Left lung (tissue), 14 donors: ENCODE measurements at places on chromosomes 13 and 19. TPM values are rescaled to one million over a fixed set of nuclear protein-coding genes. Genes with fewer than 3 reads are reported as not detected.

Gene ANGPTL4
- 24.8 TPM for total RNA-seq

Gene BORA
- 4.5 TPM for total RNA-seq

Gene SH2D3A
- total RNA-seq: 27.6 TPM

Gene CGB5
- total RNA-seq: not detected

- H3K4me1 ChIP-seq: peaks cover 33% of the 10 kb centered on the region
- H3K27me3 ChIP-seq: no peaks in the 10 kb centered on the region
- H3K36me3 ChIP-seq: no peaks in the 10 kb centered on the region
- H3K4me3 ChIP-seq: no peak overlapping the region
Measured at GRCh38 chr19:40407714-40408597, 5.2 kb downstream of the PRX start.

GRCh38 chr19:48569814-48570213, 17.8 kb downstream of the SULT2B1 start:
- H3K27me3 ChIP-seq: no peaks in the 10 kb centered on the region
- peaks cover 4% of the 10 kb centered on the region for H3K4me1 ChIP-seq
- no peak overlapping the region for H3K4me3 ChIP-seq
- DNase-seq: no peak

- H3K27ac ChIP-seq: no peak overlapping the region
- H3K36me3 ChIP-seq: no peaks in the 10 kb centered on the region
- no peaks in the 10 kb centered on the region for H3K27me3 ChIP-seq
- no peaks in the 10 kb centered on the region for H3K4me1 ChIP-seq
Measured at GRCh38 chr13:91115776-91116175, 231.7 kb upstream of the MIR17HG start.

- H3K36me3 ChIP-seq: no peaks in the 10 kb centered on the region
- H3K27ac ChIP-seq: no peak overlapping the region
- no peak overlapping the region for H3K4me3 ChIP-seq
- no peak for DNase-seq
Measured at GRCh38 chr13:47303626-47304025, 406.8 kb upstream of the HTR2A start.

DNA sequence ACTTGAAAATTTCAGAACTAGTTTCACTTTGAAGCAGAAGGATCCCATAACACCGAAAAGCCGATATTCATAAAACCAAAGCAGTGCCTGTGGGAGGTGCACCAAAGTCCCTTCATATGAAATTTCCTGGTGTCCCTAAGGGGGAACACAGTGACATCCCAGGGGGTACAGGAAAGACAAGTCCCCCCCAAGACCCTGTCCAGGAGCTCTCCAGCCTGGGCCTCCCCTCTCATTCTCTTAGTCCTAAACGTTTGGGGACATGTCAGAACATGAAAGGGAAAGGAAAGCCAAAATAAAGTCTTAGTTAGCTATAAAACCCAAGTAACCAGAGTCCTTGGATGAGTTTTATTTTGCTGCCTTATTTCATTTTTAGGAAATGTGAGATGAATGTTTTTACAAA, 56.6 kb downstream of the MRPL57 start:
- no peaks in the 10 kb centered on the region for H3K4me1 ChIP-seq
- no peaks in the 10 kb centered on the region for H3K27me3 ChIP-seq
- no peak overlapping the region for H3K4me3 ChIP-seq
- no peak for DNase-seq

DNA sequence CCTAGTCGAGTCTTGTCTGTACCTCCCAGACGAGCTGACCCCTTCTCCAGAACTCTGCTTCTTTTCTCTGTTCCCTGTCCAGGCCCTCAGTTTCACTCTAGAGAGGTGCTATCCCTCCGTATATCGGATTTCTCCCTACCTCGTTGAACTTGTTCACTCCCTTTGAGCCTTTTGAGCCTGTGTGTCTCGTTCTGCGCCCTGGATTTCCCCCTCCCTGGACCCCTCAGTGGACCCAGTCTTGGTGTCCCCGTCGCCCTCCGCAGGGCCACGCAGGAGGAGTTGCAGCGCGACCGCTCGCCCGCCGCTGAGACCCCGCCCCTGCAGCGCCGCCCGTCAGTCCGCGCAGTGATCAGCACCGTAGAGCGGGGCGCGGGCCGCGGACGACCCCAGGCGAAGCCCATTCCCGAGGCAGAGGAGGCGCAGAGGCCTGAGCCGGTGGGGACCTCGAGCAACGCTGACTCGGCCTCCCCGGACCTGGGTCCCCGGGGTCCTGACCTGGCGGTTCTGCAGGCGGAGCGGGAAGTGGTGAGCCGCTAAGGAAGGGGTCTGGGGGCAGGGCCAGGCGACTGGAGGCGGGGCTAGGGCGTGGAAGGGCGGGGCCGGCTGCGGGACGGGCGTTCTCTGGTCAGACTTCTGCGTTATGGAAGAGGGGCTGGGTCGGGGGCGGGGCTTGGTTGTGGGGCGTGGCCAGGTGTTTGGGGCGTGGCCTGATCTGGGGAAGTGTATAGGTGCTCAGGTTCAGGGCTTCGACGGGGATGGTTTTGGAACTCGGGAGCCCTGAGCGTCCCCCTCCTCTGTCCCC, 5.5 kb downstream of the EPS8L1 start:
- H3K4me1 ChIP-seq: peaks cover 33% of the 10 kb centered on the region
- peak; percentile 65 for DNase-seq
- H3K27ac ChIP-seq: no peak overlapping the region

GRCh38 chr13:80496721-80497397, 155.9 kb upstream of the SPRY2 start:
- no peak overlapping the region for H3K4me3 ChIP-seq
- no peaks in the 10 kb centered on the region for H3K27me3 ChIP-seq
- no peak overlapping the region for H3K27ac ChIP-seq
- H3K36me3 ChIP-seq: no peaks in the 10 kb centered on the region
- no peak for DNase-seq

GRCh38 chr19:50729894-50730293, 6.7 kb downstream of the CLEC11A start:
- no peaks in the 10 kb centered on the region for H3K36me3 ChIP-seq
- H3K27me3 ChIP-seq: peaks cover 59% of the 10 kb centered on the region
- no peak overlapping the region for H3K4me3 ChIP-seq
- no peak overlapping the region for H3K27ac ChIP-seq
- DNase-seq: no peak

DNA sequence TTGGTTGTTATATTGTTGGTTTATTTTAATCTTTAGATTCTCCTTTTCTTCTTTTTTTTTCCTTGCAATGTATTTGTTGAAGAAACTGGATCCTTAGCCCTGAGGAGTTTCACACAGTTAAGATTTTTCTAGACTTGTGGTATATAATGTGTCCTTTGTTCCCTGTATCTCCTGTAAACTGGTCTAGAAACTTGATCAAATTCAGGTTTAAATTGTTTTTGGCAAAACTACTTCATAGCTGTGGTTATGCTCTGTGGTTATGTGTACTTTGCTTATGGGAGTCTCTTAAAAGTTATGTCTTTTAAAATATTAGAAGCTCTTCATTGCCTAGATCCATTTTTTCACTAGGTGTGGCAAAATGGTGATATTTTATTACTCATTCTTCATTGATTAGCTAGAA, 3.7 kb upstream of the MTRF1 start:
- H3K27me3 ChIP-seq: no peaks in the 10 kb centered on the region
- no peak overlapping the region for H3K27ac ChIP-seq
- H3K4me1 ChIP-seq: peaks cover 8% of the 10 kb centered on the region
- no peaks in the 10 kb centered on the region for H3K36me3 ChIP-seq
- DNase-seq: no peak
- H3K4me3 ChIP-seq: no peak overlapping the region

- H3K4me1 ChIP-seq: no peaks in the 10 kb centered on the region
- no peaks in the 10 kb centered on the region for H3K27me3 ChIP-seq
- peaks cover 38% of the 10 kb centered on the region for H3K36me3 ChIP-seq
- no peak for DNase-seq
Measured at GRCh38 chr19:33507021-33507956, 14.3 kb downstream of the PEPD start.

- no peaks in the 10 kb centered on the region for H3K27me3 ChIP-seq
- H3K4me1 ChIP-seq: no peaks in the 10 kb centered on the region
- no peaks in the 10 kb centered on the region for H3K36me3 ChIP-seq
- H3K27ac ChIP-seq: no peak overlapping the region
Measured at GRCh38 chr19:14817052-14817451, 17.9 kb downstream of the OR7A5 start.

DNA sequence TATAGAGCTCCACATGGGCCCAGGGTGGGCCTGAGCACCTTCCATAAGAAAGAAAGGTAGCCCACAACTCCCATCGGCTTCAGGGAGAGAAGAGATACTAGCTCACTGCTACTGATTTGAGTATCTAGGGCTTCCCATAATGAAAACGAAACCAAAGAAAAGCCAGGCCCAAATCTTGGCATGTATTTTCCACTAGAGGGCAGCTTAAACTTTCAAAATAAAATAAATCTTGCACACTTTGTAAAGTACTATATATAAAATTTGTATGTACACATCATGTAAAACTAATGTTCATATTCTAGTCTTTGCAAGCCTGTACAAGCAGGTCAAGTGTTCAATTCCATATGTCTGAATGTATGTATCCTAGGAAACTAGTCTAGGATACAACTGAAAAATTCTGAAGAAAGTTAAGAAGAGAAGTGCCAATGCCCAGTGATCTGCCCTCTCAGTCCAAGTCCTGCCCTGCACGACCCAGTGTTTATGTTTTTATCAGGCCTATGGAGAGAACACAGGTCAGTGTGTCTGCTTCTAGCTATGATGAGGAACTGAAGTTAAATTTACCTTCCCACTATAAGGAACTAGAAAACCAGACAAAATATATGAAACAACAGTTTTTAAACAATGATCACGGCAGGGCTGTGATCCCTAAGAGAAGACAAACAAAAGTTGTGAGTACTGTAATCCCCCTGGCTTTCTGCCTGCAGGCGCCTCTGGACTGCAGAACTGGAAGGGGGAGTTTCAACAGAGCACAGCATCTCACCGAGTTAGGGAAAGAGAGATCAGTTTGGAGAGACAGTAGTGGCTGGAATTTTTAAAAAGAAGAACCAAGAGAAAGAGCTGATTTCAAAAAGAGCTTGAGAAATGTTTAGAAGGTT, 475.7 kb downstream of the UQCRFS1 start:
- no peaks in the 10 kb centered on the region for H3K4me1 ChIP-seq
- no peak for DNase-seq
- no peak overlapping the region for H3K4me3 ChIP-seq
- peaks cover 7% of the 10 kb centered on the region for H3K27me3 ChIP-seq
- no peaks in the 10 kb centered on the region for H3K36me3 ChIP-seq
- no peak overlapping the region for H3K27ac ChIP-seq

DNA sequence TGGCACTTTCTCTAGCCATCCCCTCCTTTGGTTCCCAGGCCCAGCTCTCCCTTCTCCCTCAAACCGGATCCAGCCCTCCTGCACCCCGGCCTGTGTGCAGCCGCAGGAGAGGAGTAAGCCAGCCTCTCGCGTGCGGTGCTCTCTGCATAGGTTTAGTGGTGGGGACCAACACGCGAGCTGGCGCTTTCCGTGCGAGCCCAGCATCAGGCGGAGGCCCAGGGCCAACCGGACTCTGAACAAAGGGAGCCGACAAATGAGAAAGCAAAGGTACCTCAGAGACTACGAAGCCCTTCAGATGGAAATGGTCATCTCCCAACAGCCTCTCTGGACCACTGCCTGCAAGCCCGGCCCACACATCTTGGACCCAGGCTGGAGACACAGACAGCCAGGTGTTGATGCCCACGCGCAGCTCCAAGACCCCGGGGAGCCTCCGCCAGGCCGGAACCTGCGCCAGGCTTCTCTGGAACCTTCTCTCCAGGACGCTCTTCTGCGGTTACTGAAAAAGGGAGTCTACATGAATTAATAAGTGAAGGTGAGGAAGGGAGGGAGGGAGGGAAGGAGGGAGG, 16.5 kb upstream of the LATS2 start:
- no peaks in the 10 kb centered on the region for H3K36me3 ChIP-seq
- DNase-seq: no peak
- no peaks in the 10 kb centered on the region for H3K27me3 ChIP-seq

DNA sequence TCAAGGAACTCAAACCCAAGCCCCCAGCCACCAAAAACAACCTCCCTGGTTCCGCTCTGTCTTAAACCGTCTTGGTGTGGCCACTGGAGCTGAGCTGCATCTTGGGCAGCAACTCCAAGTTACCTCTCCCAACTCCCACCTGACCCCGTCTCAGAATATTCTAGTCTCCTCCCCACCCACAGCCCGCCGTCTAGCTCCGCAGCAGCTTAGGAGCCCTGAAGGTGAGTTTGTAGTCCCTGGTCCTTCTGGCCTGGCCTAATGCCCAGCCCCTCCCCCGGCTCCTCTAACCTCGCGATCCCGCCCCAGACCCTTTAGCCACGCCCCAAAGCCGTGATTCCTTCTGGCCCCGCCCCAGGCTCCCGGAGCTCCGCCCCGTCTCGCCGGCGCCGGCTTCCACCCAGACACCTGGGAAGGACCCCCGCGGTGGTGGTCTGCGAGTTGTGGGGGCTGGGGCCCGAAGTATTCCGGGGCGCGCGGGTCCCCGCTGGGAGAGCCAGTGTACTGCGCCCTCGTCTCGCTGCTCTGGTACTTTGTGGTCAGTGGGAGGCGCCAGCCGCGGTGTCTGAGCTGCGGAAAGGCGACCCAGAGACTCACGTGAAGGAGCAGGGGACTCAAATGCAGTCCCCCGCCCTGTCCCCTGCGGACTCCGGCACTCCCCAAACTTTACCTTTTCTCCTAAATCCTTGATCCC, 2.5 kb upstream of the LHB start:
- no peak overlapping the region for H3K27ac ChIP-seq
- H3K36me3 ChIP-seq: peaks cover 21% of the 10 kb centered on the region
- no peaks in the 10 kb centered on the region for H3K27me3 ChIP-seq
- peaks cover 23% of the 10 kb centered on the region for H3K4me1 ChIP-seq
- H3K4me3 ChIP-seq: peak overlapping the region; percentile 43
- peak; percentile 83 for DNase-seq

DNA sequence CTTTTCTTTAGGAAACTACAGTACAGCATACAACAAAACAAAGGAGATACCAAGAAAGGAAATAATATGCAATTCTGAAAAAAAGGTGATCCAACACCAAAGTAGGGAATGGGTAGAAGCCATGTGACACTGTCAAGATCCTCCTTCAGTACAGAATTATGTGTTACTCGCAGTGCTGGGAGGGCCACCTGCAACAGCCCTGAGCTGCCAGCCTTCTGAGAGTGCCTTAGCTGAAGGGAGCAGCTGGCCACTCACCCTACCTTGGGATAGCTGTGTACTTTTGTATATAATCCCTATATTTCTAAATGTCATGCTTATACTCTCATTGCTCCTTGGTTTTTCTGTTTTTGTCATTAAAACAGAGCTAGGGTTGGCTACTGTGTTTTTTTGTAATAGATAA, 1518.2 kb upstream of the PCDH20 start:
- no peak for DNase-seq
- H3K36me3 ChIP-seq: no peaks in the 10 kb centered on the region
- H3K27ac ChIP-seq: no peak overlapping the region
- no peaks in the 10 kb centered on the region for H3K27me3 ChIP-seq
- no peaks in the 10 kb centered on the region for H3K4me1 ChIP-seq
- H3K4me3 ChIP-seq: no peak overlapping the region

- no peaks in the 10 kb centered on the region for H3K27me3 ChIP-seq
- peaks cover 4% of the 10 kb centered on the region for H3K36me3 ChIP-seq
- no peaks in the 10 kb centered on the region for H3K4me1 ChIP-seq
- H3K4me3 ChIP-seq: no peak overlapping the region
- no peak for DNase-seq
Measured at GRCh38 chr13:39269411-39269810, 231.2 kb downstream of the NHLRC3 start.

GRCh38 chr19:35717665-35718344, at the start of gene KMT2B:
KMT2B (plus strand) TSS chr19:35718003; CDS start chr19:35718019, 16 bp downstream.
- peak within 1 kb of the TSS; percentile 83 for H3K27ac ChIP-seq
- no peaks in the 10 kb centered on the region for H3K27me3 ChIP-seq
- H3K4me1 ChIP-seq: peaks cover 12% of the 10 kb centered on the region
- DNase-seq: peak; percentile 94
- H3K4me3 ChIP-seq: peak within 1 kb of the TSS; percentile 95
